ENCODE measurements at places on chromosomes 1 and 21.

- no peak for DNase-seq
Observed at GRCh38 chr1:221776495-221777301, 34.8 kb upstream of the DUSP10 start.

DNA sequence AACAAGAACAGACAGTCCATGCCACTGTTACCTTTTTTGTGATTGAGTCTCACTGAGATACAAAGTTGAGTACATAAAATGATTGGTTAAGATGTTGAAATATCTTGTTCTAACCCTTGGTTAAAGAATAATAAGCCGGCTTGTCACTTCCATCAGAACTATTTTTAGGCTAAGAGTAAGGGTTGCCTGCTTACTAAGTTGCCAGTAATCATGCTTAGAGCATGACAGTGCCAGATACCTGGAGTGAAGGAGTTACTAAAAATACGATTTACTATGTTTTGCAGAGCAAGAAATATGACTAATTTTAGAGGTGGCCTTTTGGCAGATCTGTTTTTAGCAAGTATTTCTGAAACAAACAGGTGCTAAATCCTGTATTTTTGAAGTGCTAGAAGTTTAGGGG lies 6.0 kb downstream of the HUNK start:
- DNase-seq: no peak

- DNase-seq: no peak
Observed at GRCh38 chr1:147754661-147755060, 5.7 kb downstream of the GJA5 start.

DNA sequence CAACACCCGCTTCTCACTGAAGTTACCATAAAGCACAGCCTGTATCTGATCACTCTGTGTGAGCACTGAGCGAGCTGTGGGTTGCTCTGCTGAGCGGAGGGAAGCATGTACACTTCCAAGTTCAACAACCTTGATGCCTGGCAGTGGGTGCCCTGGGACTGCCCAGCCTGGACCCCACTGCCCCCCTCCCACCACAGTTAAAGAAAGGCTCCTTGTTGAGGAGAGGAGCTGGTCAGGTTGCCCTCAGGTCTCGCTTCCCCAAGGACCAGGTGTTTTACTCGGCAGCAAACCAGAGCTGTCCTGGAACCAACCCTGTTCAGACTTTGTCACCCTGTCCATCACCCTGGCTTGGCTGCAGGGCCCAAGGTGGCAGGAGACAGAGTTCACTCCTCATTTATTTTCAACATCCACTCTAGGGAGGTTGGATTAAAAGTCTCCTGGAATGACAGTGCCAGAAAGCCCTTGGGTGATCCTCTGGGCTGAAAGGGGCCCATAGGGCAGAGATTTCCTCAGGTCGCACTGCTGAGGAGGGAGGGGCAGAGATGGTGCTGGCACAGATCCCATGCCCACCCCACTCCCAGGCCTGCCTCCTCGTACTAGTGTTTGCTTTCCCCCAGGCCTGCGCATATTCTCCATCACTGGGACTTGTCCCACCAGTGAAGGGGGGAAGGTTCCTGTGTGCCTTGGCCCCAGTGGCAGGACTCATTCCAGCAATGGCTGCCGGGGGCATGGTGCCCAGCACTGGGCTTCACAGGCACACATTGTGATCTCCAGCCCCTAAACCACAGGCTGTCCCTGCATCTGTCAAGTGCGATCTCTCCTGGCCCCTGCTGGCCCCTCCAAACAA lies 101.7 kb downstream of the TRABD2B start:
- no peak for DNase-seq

DNA sequence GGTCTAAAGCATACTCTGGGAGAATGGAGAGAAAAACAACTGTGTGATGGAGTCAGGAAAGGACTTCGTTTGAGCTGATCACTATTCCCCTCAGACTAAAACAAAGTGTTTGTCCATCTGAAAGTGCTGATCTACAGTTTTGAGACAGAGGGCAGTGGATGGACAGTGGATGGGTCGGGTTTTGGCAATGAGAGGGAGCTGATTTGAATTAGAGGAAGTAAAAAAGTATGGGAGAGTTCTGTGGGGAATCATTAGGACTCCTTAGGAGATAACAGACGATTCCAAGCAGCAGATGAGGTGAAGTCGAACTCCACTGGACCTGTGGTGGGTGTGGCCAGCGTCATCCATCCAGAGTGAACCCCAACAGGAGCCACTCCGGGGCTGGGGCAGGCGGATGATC lies 62.3 kb downstream of the PTGS2 start:
- no peak for DNase-seq

DNA sequence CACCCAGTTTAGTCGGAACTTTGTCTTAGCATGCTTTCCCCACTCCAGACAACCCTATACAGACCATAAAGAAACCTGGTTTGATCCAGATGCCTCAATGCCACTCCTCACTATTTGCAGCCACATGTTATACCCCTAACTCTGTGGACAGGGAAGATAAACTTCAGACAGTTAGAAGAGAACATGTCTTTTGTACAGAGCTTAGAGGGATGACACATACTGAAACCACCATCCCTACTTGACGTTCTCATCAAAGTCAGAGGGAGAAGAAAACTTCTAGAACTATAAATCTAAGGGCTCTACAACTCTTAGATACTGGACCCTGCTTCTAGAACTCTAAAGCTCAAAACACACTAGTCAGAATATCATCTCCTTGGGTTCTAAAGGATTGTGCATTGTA lies 3.7 kb downstream of the SYT6 start:
- no peak for DNase-seq

- no peak for DNase-seq
Observed at GRCh38 chr21:31455506-31455905, 111.4 kb upstream of the TIAM1 start.

GRCh38 chr1:155352631-155353030 lies 31.9 kb downstream of the RUSC1 start:
- DNase-seq: no peak

DNA sequence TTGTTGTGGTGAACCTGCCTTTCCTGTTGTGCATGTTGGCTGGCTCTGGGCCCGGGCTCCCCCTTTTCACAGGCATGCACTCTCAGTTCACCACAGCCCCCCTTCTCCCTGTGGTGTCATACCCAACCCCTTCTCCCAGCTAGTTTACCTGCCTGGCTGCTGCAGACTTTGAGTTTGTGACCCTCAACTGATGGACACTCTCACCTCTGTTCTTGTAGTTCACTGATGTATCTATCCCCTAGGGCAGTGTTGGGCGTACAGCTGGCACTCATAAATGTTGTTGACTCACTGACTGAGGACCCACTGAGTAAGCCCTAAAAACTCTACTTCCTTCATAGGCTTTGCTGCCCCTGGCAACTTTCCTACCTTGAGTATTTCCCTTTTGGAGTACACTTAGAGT lies 54.9 kb downstream of the WDR64 start:
- peak; percentile 52 for DNase-seq

DNA sequence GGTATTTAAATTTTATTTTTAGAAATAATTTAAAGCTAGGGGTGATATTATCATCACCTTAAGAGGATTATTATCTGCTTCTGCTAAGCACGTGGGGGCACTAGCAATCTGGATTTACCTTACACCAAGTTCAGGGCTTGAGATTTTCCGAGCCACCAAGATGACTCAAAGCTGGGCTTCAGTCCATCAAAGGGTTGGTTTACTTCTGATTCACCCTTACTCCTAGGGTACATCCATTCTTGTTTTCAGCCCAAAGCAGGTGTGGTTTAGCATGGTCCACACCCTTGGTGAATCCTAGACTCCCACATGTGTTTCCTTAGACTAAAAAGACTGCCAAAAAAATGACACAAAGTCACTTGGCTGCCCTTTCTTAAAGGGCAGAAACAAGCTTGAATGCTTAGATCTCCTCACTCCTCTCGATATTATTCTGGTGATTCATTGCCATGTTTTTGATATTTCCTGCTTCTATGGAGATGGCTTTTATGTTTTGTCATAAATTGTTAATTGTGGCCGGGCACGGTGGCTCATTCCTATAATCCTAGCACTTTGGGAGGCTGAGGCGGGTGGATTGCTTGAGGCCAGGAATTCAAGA lies 9.8 kb upstream of the PRSS38 start:
- peak; percentile 42 for DNase-seq

- no peak for DNase-seq
Observed at GRCh38 chr1:23152966-23153684, 15.5 kb downstream of the LUZP1 start.

GRCh38 chr1:28510970-28511440 lies 5.2 kb downstream of the RCC1 start:
- peak; percentile 41 for DNase-seq

GRCh38 chr21:42829417-42829816 lies 49.9 kb downstream of the WDR4 start:
- DNase-seq: no peak

DNA sequence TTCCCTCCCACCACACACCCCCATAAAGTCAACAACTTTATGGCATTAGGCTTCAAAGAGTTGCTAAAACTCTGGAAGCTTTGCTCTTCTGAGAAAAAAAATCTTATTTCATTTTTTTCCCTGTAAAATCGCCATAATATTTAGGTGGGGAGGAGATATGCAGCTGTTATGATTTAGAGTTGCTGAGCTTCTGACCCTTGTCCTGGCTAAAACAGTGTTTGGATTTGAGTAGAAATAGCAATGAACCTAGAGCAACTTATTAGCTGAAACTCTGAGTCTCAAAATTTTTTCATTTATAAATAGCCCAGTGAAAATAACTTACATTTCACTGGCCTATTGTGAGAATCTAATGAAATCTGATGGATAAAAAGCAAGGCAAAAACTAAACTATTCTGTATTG lies 482.8 kb upstream of the NFIA start:
- DNase-seq: no peak

DNA sequence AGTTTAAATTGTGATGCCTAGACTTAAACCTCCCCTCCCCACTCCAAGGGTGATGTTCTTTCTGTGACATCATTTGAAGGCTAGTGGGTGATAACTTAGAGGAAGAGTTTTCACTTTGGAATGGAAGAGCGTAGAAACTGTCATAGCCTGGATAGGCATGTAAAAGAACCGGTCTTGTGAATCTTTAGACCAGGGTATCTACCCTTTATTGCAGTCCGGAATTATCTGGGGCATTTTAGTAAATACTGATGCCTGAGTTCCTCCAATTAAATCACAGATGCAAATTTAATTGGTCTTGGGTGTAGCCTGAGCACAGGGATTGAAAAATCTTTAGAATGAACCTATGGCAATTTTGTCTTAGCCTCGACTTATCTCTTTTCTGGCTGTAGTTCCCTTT lies 24.7 kb downstream of the MAN1C1 start:
- DNase-seq: no peak

DNA sequence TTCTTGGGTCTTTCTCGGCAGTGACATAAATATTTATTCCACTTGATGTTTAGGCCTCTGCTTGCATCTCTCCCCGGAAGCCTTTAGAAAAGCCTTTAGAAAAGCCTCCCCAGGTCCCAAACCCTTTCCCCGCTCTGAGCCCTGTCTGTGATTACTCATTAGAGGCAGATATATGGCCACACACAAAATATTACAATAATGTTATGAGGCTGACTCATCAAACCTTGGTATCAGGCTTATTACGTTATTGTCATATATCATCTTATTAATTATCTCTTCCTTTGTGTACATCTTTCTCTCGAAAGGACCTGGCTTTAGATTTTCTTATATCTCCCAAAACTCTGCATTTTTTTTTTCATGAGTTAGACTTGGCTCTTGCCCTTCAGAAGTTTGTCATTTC lies 69.5 kb downstream of the FGGY start:
- DNase-seq: no peak

DNA sequence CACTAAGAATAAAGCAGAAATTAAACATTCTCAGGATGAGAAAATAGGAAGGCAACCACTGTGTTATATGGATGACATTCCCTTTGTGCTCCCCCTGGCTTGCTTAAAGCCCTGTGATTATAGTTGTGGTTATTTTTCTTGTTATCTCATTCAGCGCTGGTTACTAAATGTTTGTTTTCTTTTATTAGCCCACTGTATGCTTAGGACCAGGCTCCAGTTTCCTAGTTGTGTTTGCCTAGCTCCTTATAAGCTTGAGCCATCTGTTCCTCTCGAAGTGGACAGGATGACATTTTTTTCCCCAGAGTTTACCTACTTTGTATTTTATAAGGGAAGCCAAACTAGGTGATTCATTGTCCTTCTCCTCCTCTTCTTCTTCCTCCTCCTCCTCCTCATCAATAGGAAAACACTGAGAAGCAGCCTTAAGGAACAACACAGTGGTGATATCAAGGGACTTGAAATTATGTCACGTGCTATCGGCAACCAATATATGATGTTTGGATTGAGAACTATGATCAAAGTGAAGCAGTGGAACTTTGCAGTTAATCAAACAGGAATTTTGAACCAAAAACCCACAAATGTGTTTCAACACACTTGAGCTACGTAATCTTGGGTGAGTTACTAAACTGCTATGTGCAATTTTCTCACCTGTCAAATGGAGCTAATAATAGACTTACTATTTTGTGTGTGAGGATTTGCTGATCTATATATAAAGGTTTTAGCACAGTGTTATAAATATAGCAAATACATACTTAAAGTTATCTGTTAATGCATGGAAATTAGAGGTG lies 35.1 kb upstream of the RGS7 start:
- DNase-seq: no peak

All from ACHN (cell line).